IPS DF 6.9 (cell line): ENCODE measurements at places on chromosomes 1 and 21.

- no peak for DNase-seq
Observed at GRCh38 chr1:150257624-150258585, at the start of gene CA14. Gene CA14, plus strand, starts transcription at chr1:150257774. Its CDS starts 355 bp downstream, at chr1:150258129.

GRCh38 chr1:55466921-55467320 lies 251.8 kb upstream of the USP24 start:
- DNase-seq = no peak

- no peak for DNase-seq
Observed at GRCh38 chr1:26234644-26235370, 807 bp downstream of the CEP85 start.

DNA sequence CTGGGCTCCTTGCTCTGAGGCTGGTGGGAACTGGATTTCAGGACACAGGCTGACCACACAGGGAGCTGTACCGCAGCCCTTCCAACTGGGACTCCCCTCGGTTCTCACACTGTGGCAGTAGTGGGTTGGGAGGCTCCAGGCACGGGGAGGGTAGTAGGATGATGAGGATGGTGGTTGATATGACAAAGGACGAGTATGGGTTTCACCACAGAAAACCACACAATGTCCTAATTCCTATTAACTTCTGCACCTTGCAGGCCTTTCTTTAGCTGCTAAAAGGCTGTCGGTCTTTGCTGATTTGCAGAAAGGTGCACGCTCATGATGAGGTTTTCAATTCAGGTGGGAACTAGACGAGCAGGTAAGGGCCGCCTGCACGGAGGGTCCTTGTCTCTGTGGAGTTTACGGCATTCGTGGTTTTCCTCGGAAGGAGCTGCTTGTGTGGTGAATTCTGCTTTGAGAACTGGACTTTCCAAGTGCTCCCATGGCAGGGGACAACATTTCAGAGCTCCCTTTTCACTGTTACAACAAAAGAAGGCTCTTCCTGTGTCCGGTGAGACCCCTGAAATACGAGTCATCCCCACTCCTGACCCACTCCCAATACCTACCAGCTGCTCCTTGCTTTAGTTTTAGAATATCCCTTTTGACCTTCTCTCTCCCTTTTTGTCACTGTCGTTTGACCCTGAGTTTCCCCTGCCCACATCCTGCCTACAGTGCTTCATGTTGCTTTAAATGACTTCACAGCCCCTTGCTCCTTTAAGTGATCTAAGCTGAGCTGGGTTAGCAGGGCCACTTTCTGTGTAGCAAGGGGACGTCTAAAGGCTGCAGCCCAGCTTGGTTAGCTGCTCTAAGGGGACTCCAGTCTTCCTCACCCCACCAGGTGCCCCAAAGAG lies 125.1 kb downstream of the MRPS6 start:
- DNase-seq = no peak

GRCh38 chr1:246534114-246534513 lies 27.0 kb upstream of the SMYD3 start:
- no peak for DNase-seq

- DNase-seq = no peak
Observed at GRCh38 chr1:27147842-27148518, 6.9 kb downstream of the SLC9A1 start.

GRCh38 chr1:1433804-1434130 lies 1.7 kb upstream of the VWA1 start:
- no peak for DNase-seq

DNA sequence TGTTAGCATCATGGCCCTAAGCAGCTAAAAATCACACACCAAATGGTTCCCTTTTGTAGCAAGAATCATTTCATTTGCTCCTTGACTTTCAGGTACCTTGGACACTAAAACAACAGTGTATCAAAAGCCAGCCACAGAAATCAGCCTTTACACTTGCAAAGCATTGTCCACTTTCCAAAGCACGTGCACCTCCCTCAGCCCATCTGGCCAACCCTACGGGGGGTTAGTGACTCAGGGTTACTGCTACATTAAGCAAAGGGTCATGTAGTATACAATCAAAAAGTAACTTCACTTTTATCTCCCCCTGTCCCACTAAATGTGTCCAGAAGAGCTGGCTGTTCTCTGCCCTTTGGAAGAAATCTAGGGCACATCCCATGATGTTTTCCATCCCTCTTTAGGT lies 149.7 kb downstream of the HIVEP3 start:
- DNase-seq = no peak

- no peak for DNase-seq
Observed at GRCh38 chr1:235802573-235803346, 63.9 kb downstream of the LYST start.

DNA sequence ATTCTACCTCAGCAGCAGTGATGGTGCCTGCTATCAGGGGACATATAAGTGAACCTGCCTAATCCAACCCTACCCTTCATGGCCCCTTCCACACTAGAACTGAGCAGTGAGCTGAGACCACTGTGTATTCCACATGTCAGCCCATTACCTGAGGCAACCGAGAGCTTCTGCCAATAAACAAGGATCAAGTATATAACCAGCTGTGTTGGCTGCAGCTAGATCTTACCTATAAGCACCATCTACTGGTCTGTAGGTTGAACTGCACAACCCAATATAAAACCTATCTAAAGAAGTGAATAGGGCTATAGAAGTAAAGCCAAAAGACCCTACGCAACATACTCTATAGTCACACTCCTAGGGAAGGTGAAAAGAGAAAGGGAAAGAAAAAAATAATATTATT lies 376.9 kb downstream of the HHIPL2 start:
- DNase-seq = no peak

DNA sequence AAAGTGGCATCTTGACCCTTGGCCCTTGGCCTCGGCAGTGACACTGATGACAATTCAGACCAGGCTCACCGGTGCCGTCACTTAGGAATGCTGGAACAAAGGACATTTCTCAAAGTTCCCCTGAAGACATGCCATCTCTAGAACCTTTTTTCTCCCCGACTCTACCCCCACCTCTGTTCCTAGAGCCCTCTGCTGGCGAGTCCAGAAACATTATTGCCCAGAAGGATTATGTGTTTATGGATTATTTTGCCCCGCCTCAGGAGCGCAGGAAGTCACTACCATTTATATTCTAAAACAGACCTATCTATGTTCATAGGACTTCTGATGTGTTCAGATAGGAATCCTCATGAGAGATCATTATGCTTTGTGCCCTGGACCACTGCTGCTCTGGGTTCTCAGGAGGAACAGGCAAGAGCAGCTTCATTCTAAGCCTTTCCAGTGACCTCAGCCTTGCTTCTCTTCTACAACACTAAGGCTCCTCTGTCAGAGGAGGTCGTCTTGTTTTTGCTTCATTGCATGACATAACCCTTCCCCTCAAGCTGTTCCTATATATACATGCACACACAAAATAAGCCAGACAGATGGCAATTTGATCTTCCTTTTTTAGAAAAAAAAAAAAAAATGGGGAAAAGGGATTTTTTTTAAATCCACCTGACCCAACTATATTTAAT lies 12.4 kb upstream of the SHISA4 start:
- DNase-seq = no peak

- no peak for DNase-seq
Observed at GRCh38 chr1:114458237-114458777, 52.7 kb downstream of the TRIM33 start.

- DNase-seq = no peak
Observed at GRCh38 chr1:31913968-31914367, 24.2 kb downstream of the PTP4A2 start.
